ENCODE measurements at places on chromosomes 5 and 9. TPM values are rescaled to one million over a fixed set of nuclear protein-coding genes. Genes with fewer than 3 reads are reported as not detected.

The CTNND2 gene
- not detected for total RNA-seq

The UGT3A1 gene
- total RNA-seq = 2.0 TPM

DNA sequence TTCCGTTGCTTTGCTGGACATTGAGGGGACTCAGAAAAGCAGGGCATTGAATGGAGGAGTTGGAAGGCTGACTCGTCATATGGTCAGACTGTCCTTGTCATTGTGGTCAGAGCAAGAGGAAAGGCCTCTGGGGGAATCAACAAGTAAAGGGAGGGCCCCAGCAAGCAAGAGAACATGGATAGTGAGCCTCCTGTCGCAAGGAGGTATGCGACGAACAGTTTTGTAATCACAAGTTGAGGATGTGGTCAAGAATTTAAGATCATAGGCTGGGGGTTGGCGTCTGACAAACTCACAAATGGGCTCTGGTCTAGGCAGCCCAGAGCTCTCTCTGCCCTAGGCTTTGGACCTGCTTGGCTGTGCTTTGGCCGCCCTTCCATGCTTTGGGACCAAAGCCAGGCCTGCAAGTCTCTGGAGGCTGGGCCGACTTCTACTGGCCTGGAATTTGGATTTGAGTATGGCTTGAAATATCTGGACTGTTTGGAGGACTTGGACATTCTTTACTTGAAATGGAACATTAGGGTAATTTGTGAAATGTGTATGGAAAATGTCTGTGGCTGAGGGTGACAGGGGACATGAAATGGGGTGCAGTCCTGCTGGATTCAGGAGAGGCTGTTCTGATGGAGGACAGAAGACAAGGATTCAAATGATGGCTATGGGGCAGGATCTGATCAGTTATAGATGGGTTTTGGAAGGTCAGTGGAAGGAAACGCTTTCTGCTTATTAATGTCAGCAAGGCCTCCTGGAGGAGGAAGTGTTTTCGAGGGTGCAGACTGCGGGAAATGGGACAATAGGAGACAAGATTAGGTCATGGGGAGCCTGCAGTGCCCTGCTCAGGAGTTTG lies 19.2 kb upstream of the NDST1 start:
- H3K27me3 ChIP-seq = no peaks in the 10 kb centered on the region
- peaks cover 5% of the 10 kb centered on the region for H3K36me3 ChIP-seq
- no peak overlapping the region for H3K4me3 ChIP-seq
- H3K4me1 ChIP-seq = peaks cover 19% of the 10 kb centered on the region
- H3K27ac ChIP-seq = no peak overlapping the region

- H3K4me3 ChIP-seq = no peak overlapping the region
- H3K36me3 ChIP-seq = no peaks in the 10 kb centered on the region
- H3K4me1 ChIP-seq = peaks cover 3% of the 10 kb centered on the region
- DNase-seq = no peak
- H3K27ac ChIP-seq = no peak overlapping the region
Measured at GRCh38 chr9:73116031-73116430, 35.6 kb upstream of the ANXA1 start.

DNA sequence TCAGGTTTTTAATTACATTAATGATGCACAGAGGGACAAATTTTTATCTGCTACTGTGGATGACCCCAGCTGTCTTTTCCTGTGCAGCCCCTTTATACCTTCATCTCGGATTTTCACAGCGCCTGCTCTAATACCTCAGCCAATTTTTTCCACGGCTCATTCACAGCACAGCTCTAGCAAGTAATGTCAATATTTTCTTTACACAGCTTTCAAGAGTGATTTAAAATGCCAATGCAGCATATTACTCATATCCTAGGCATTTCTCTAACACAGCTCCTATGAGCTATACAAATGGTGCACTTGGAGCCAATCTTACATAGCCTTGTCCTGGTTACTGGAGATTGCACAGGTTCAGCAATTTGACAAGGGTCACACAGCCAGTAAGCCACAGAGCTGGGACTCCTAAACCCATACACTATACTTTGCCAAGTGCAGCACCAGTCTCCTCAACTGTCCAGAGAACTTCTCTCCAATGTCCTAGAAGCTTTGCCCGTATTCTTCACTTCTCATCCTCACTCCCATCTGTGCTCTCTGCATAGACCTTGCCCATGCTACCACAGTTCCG lies 661.8 kb downstream of the DTWD2 start:
- H3K36me3 ChIP-seq = no peaks in the 10 kb centered on the region
- no peak overlapping the region for H3K27ac ChIP-seq
- no peaks in the 10 kb centered on the region for H3K4me1 ChIP-seq
- no peaks in the 10 kb centered on the region for H3K27me3 ChIP-seq
- no peak overlapping the region for H3K4me3 ChIP-seq
